ENCODE measurements at places on chromosomes 2 and 18.
A peak's percentile ranks its signal among the peaks of the same experiment; 100 is the strongest.

DNA sequence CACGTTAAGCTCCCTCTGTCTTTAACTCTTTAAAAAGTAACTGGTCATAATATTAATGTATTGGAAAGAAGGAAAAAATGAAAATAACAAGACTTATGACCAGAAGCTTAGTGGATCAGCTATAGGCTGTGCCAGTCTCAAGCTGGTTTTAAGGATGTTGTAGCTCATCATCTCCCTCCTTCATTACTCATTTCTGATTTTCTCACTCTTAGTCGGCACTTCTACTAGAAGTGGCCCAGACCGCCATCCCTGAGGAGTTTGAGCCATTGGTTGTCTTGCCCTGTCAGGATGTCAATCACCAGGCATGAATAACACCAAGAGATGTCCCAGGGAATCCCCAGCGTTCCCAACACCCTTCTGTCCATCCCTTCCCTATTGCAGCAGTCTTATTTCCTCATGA, 151.5 kb downstream of the ASXL3 start:
- DNase-seq, result no peak

- DNase-seq, result peak; percentile 18
Observed at GRCh38 chr2:98515250-98515991, 70.8 kb downstream of the INPP4A start.

GRCh38 chr2:205405752-205406151, 276.5 kb upstream of the NRP2 start:
- DNase-seq, result peak; percentile 87

GRCh38 chr2:98445683-98446581, 1.3 kb downstream of the INPP4A start:
- no peak for DNase-seq

DNA sequence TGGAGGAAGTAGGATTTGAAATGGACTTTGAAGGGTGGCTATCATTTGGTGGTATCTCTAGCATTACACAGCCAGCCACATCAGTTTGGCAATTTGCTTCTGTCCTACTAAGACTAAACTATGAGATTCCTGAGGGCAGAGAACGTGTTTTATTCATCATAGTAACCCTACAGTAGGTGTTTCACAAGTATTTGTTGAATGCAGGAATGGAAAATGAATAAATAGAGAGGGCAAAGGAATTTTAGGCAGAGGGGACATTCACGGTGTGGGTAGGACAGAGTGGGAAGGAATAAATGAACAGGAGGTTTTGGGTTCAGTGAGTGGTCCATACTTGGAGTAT, 15.7 kb upstream of the GPR39 start:
- no peak for DNase-seq

GRCh38 chr2:121816797-121817196, 61.3 kb downstream of the TSN start:
- no peak for DNase-seq

- DNase-seq, result peak; percentile 82
Observed at GRCh38 chr2:182946958-182947369, 80.5 kb upstream of the FRZB start.

DNA sequence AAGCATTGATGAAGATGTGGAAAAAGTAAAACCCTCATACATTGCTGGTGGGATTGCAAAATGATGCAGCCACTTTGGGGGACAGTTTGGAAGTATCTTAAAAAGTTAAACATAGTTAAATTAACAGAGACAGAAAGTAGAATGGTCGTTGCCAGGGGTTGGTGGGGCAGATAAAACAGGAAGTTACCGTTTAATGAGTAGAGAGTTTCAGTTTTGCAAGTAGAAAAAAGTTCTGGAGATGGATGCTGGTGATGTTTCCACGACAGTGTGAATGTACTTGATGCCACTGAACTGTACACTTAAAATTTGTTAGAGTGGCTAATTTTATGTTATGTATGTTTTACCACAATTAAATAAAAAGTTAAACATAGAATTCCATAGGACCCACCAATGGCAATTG, 44.5 kb upstream of the EGR4 start:
- no peak for DNase-seq

- DNase-seq, result no peak
Observed at GRCh38 chr2:129004485-129004884, 685.8 kb upstream of the HS6ST1 start.

GRCh38 chr18:48842259-48843061, 108.3 kb downstream of the SMAD7 start:
- peak; percentile 95 for DNase-seq

DNA sequence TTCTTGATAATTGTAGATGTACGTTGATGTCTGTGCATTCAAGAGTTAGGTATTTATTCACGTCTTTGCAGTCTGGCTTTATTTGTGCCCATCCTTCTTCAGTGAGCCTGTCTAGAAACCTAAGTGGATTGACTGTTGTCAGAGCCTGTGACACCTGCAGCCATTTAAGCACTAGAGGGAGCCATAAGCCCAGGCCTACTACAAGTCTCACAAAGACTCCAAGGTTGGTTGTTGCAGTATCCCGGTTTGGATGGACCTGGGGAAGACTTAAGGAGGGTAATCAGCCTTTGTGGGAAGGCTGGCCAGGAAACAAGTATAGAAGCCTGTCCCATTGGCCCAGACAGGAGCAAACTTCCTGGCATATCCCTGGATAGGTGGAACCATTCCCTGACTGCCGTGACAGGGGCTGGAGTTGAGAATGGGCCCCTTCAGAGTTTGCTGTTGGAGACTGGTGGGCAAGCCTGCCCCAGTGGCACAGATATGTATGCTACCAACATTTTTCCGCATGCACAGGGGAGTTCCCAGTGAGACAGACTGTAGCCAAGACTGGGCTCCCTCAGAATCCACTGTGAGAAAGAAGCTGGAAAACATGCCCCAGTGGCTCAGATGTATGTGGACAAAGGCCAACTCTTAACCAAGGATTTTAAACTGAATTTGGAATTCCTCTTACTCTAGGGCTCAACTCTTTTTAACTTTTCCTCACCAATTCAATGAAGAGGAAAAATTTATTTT, 9.3 kb upstream of the LRRC30 start:
- DNase-seq, result peak; percentile 69

GRCh38 chr2:52070665-52071064, 1038.7 kb upstream of the NRXN1 start:
- DNase-seq, result no peak

GRCh38 chr2:17830053-17831034, 14.1 kb downstream of the MSGN1 start:
- DNase-seq, result peak; percentile 89

GRCh38 chr2:234995332-234996068, 43.7 kb downstream of the SH3BP4 start:
- DNase-seq, result no peak

GRCh38 chr2:59461127-59461526, 1092.3 kb downstream of the BCL11A start:
- no peak for DNase-seq

DNA sequence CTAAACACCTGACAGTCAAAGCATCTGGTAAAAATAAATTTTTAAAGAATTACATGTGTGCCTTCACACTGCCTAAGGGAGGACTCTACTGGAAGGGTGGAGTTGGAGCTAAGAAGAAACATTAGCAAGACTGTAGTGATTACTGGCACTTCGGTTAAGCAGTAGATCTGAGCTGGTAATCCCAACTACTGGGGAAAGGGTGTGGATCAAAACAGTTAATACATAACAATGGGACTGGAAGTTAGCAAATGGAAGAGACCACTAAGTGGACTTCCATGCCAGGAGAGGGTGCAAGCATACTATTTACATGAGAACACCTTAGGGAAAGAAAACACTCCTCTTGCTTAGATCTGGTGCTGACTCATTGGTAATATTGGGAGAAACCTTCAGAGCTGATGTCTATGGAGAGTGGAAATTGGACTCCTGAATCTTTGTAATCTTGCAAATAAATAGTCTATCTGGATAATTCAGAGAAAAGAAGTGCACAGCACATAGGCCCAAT, 519.6 kb upstream of the LINC00305 start:
- DNase-seq, result no peak

GRCh38 chr2:105127289-105127915, 89.5 kb downstream of the MRPS9 start:
- DNase-seq, result no peak
